ENCODE measurements at places on chromosomes 5 and 9. TPM values are rescaled to one million over a fixed set of nuclear protein-coding genes. Genes with fewer than 3 reads are reported as not detected.

- peaks cover 13% of the 10 kb centered on the region for H3K27me3 ChIP-seq
- no peak for DNase-seq
- no peaks in the 10 kb centered on the region for H3K4me1 ChIP-seq
- H3K4me3 ChIP-seq, result no peak overlapping the region
- no peaks in the 10 kb centered on the region for H3K36me3 ChIP-seq
Observed at GRCh38 chr5:135662061-135662481, 83.3 kb upstream of the CXCL14 start.

GRCh38 chr5:72066705-72067107 is 40.6 kb upstream of the MAP1B start:
- H3K36me3 ChIP-seq, result no peaks in the 10 kb centered on the region
- no peak overlapping the region for H3K27ac ChIP-seq
- H3K4me1 ChIP-seq, result no peaks in the 10 kb centered on the region
- no peak overlapping the region for H3K4me3 ChIP-seq
- DNase-seq, result no peak

DNA sequence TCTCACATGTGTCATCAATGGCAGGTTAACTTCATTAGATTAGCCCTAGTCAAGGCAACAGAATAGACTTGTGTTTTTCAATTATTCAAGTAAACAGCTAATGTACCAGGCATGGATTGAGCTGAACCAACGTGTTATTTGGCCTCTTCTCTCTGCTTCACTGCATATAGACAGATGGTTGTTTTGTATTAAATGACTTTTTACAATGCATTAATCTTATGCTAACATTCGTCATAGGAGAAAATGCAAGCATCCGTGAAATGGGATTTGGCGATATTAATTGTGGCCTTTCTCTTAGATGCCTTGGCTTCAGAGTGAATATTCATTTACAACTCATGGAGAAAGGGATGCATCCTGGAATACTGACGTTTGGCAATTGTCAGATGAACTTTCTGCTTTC is 208.0 kb downstream of the KCTD16 start:
- H3K4me3 ChIP-seq, result no peak overlapping the region
- no peak overlapping the region for H3K27ac ChIP-seq
- H3K27me3 ChIP-seq, result no peaks in the 10 kb centered on the region
- H3K36me3 ChIP-seq, result no peaks in the 10 kb centered on the region

ZFP2 gene
- total RNA-seq, result 0.67 TPM

Data from activated CD4-positive, alpha-beta T cell treated with anti-CD3 and anti-CD28 coated beads, Interleukin-2, amount 10 ng/mL, durations not matched to agents 7 days and 5 days (primary cell).